ENCODE measurements at places on chromosomes 13 and 19.

DNA sequence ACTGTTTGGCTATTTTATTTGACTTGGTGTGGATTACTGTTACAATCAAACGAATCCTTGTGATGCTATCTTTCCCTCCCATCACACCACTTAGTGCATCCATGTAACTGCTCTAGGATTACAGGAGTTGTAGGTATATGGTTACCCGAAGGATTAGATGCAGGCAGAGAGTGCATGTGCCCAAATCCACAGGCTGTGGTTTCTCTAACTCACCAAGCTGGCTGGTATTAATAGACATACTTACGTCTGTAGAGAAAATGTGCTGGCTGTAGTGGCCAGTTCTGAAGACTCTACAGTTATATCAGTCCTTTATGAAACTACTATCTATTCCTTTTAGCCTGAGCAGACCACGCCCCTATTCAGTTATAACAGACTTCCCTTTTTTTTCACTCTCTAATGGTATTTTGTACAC lies 1.1 kb upstream of the HMGB1 start:
- no peak for DNase-seq

DNA sequence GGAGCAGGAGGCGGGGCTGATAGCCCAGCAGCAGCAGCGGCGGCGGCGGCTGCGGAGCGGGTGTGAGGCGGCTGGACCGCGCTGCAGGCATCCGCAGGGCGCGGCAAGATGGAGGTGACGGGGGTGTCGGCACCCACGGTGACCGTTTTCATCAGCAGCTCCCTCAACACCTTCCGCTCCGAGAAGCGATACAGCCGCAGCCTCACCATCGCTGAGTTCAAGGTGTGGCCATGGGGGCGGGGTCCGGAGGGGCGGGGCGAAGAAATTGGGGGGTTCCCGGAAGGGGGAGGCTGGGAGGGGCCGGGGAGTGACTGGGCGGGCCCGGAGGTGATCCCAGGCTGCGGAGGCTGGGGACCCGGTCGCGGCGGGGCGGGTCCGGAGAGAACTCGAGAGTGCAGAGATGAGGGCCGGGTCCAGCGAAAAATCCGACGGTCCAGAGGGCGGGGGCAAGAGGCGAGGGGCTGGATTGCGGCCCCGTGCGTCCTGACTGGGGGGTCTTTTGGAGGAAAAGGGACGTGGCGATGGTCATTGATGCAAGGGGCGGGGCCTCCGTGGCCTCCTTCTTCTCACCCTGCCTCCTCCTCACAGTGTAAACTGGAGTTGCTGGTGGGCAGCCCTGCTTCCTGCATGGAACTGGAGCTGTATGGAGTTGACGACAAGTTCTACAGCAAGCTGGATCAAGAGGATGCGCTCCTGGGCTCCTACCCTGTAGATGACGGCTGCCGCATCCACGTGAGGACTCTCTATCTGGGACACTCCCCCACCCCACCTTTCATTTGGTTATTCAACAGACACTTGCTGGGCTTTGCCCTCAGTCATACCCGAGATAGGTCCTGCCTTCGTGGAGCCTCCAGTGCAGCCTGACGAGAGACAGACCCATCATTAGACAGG lies at the start of gene TBCB:
Gene TBCB (plus strand): TSS at position 16 of the 891 bp plus-strand sequence. CDS start 93 bp downstream, at position 109.
- peak; percentile 22 for DNase-seq

DNA sequence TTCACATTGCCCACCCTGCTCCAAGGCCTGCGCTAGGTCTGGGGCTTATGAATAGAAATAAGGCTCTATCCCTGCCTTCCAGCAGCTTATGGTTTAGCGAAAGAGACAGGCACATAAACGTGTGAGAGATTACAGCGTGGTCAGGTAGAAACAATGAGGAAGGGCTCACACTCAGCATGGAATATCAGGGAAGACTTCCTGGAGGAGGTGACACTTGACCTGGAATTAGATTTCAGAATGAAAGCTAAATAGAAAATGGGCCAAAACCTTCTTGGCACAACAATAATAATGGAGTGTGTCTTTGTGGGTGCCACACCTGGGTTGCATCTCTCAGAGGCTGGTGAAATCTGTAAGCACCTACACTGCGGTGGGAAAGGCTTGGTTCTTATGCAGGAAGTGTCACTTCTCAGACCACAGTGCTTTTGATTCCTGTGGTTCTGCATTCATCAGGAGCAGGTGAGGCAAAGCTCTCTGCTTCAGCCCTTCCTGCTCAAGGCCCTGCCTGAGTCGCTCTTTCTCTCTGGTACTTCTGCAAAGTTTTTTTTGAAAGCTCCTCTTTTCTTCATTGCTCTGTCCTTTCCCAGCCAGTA lies 430.3 kb downstream of the ZNF536 start:
- DNase-seq: no peak

- peak; percentile 21 for DNase-seq
Measured at GRCh38 chr19:4909156-4909896, at the start of gene UHRF1. TSS of gene UHRF1 (plus strand) at chr19:4909501. CDS start at chr19:4910886, 1,385 bp downstream.

DNA sequence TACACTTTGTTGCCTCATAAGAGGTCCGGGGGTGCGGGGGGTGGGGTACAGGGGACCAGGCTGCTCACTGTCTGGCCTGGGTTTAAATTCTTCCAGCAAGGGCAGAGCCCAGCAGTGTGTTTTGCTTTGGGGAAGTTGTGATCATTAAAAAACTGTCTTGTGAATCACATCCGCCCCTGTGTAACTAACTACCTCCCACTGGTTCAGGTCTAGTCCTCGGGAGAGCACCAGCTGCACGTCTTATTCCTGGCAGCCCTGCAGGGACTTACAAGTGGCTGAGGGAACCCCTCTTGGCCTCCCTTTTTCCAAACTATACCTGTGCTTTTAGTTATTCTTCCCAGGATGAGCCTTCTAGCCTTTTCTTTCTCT lies 127.5 kb downstream of the SIPA1L3 start:
- no peak for DNase-seq

DNA sequence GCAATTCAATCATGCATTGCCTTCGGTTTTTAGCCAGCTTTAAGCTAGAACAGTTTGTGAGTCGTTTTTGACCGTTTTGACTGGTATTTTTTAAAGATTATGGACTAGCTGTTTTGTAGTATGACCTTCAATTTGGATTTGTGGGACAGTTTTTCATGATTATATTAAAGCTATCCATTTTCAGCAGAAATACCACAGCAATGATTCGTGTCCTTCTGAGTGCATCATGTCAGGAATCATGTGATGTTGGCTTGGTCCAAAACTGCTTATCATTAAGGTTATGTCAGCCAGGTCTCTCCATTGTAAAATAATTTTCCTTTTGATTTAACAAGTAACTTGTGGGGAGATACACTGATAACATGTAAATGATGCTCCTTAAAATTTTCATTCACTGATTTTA lies 229.0 kb downstream of the POSTN start:
- DNase-seq: no peak

- no peak for DNase-seq
Measured at GRCh38 chr13:64688893-64689677, 2541.1 kb downstream of the PCDH9 start.

Measured in progenitor cell of endocrine pancreas (in vitro differentiated cells).